ENCODE measurements at places on chromosomes 13 and 19.

GRCh38 chr13:110424569-110425443, 117.7 kb downstream of the COL4A2 start:
- DNase-seq: no peak

GRCh38 chr13:99335603-99336002, 28.4 kb upstream of the GPR183 start:
- no peak for DNase-seq

GRCh38 chr19:31840371-31840770, 491.1 kb upstream of the TSHZ3 start:
- no peak for DNase-seq

GRCh38 chr13:46288570-46289259, 77.0 kb downstream of the LRRC63 start:
- no peak for DNase-seq

- DNase-seq: no peak
These were observed 8.0 kb downstream of the RGCC start for GRCh38 chr13:41465241-41465847.
